ENCODE measurements at places on chromosomes 4 and X. TPM values are rescaled to one million over a fixed set of nuclear protein-coding genes. Genes with fewer than 3 reads are reported as not detected.
A peak's percentile ranks its signal among the peaks of the same experiment; 100 is the strongest.

- H3K4me1 ChIP-seq = peaks cover 5% of the 10 kb centered on the region
- no peak overlapping the region for H3K4me3 ChIP-seq
- peak; percentile 75 for DNase-seq
- no peak overlapping the region for H3K27ac ChIP-seq
- no peaks in the 10 kb centered on the region for H3K27me3 ChIP-seq
- no peaks in the 10 kb centered on the region for H3K36me3 ChIP-seq
Observed at GRCh38 chrX:129478516-129478915, 44.8 kb downstream of the SMARCA1 start.

- H3K27ac ChIP-seq = no peak overlapping the region
- no peak overlapping the region for H3K4me3 ChIP-seq
- H3K36me3 ChIP-seq = no peaks in the 10 kb centered on the region
- peaks cover 13% of the 10 kb centered on the region for H3K4me1 ChIP-seq
- DNase-seq = peak; percentile 76
- no peaks in the 10 kb centered on the region for H3K27me3 ChIP-seq
Observed at GRCh38 chr4:71210823-71211222, 128.0 kb upstream of the SLC4A4 start.

DNA sequence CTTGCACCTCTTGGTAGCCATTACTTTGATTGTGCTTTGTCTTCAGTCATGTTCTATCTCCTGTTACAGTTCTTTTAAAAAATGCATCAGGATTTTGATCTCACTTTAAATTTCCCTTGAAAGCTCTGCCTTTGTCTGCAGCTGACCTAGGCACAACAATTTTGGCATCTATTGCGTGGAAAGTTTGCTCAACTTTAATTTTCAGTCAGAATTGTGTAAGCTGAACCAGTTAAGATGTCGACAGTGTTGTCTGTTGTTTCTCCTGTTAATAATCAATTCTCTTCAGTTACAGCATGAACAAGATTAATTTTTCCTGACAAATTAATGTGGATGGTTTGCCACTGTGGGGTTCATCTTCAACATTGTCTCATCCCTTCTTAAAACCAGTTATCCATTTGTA is 34.9 kb downstream of the TIGD2 start:
- DNase-seq = no peak
- H3K4me3 ChIP-seq = no peak overlapping the region
- no peaks in the 10 kb centered on the region for H3K36me3 ChIP-seq
- H3K4me1 ChIP-seq = no peaks in the 10 kb centered on the region
- no peaks in the 10 kb centered on the region for H3K27me3 ChIP-seq

DNA sequence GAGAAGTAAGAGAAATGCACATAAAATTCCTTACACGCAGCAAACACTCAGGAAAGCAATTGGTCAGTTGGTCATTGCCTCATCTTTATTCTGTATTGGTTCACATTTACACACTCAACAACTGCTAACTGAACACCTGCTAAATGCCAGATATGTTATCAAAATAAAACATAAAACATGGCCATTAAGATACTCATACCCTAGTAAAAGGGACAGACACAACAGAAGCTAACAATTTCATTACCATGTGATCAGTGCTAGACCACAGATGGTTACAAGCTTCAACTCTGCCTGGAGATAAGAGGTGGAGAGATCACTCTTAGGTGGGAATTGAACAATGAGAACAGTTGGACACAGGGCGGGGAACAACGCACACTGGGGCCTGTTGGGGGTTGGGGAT is 26.2 kb downstream of the TEC start:
- peaks cover 2% of the 10 kb centered on the region for H3K4me1 ChIP-seq
- H3K27ac ChIP-seq = no peak overlapping the region
- no peak overlapping the region for H3K4me3 ChIP-seq
- no peak for DNase-seq
- no peaks in the 10 kb centered on the region for H3K27me3 ChIP-seq

DNA sequence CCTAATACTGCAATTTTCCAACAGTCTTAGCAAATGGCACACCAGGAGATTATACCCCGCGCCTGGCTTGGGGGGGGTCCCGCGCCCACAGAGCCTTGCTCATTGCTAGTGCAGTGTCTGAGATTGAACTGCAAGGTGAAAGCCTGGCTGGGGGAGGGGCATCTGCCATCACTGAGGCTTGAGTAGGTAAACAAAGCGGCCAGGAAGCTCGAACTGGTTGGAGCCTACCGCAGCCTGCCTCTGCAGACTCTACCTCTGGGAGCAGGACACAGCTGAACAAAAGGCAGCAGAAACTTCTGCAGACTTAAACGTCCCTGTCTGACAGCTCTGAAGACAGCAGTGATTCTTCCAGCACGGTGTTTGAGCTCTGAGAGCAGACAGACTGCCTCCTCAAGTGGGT is 172.8 kb upstream of the NAP1L5 start:
- H3K27me3 ChIP-seq = no peaks in the 10 kb centered on the region
- no peaks in the 10 kb centered on the region for H3K36me3 ChIP-seq
- H3K27ac ChIP-seq = no peak overlapping the region
- H3K4me1 ChIP-seq = no peaks in the 10 kb centered on the region

- DNase-seq = no peak
- H3K4me1 ChIP-seq = peaks cover 11% of the 10 kb centered on the region
- no peaks in the 10 kb centered on the region for H3K27me3 ChIP-seq
- H3K27ac ChIP-seq = peak overlapping the region; percentile 95
Observed at GRCh38 chr4:26049447-26049846, 135.4 kb downstream of the SMIM20 start.

DNA sequence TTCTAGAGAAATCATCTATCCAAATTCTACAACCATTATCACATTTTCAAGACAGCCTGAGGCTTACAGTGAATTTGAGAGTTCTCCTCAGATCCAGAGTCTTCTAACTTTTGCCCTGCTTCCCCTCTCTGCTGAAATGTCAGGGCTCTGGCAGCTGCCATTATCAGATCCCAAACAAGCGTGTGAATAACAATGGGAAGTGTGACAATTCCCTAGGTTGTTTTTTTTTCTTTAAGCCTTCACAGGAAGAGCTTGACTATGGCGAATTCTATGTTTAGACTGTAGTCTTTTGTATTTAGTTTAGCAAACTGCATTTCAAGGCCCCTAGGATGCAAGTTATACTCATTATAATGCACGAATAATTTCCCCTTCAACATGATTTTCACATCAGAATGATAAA is 61.3 kb upstream of the KDR start:
- H3K4me1 ChIP-seq = peaks cover 13% of the 10 kb centered on the region
- H3K27ac ChIP-seq = no peak overlapping the region
- H3K36me3 ChIP-seq = no peaks in the 10 kb centered on the region
- no peak overlapping the region for H3K4me3 ChIP-seq
- no peaks in the 10 kb centered on the region for H3K27me3 ChIP-seq

DNA sequence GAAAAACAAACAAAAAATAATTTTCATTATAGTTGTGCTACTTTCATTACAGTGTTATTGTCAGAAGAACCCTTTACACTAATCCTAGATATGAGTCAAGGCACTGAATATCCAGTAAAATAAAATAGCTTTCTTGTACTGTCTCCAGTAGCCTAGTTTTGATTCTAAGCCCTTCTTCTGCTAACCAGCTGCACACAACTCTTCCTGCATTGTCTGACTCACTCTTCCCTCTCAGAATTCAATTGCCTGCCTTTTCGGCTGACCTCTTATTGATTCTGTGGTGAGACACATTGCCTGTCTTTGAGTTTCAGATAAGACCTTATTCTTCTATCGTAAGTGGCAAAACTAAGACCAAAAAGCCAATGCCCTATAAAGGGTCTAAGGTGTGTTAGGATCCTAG is 26.7 kb upstream of the PCDH18 start:
- DNase-seq = peak; percentile 56
- H3K4me1 ChIP-seq = no peaks in the 10 kb centered on the region
- no peak overlapping the region for H3K4me3 ChIP-seq
- H3K27ac ChIP-seq = no peak overlapping the region
- H3K27me3 ChIP-seq = no peaks in the 10 kb centered on the region

GRCh38 chr4:17561195-17561909 is 15.6 kb upstream of the LAP3 start:
- no peaks in the 10 kb centered on the region for H3K4me1 ChIP-seq
- no peaks in the 10 kb centered on the region for H3K27me3 ChIP-seq
- H3K36me3 ChIP-seq = no peaks in the 10 kb centered on the region
- no peak overlapping the region for H3K27ac ChIP-seq

GRCh38 chr4:98284640-98285046 is 23.5 kb downstream of the RAP1GDS1 start:
- H3K36me3 ChIP-seq = no peaks in the 10 kb centered on the region
- no peaks in the 10 kb centered on the region for H3K4me1 ChIP-seq
- no peak overlapping the region for H3K4me3 ChIP-seq
- H3K27ac ChIP-seq = no peak overlapping the region

DNA sequence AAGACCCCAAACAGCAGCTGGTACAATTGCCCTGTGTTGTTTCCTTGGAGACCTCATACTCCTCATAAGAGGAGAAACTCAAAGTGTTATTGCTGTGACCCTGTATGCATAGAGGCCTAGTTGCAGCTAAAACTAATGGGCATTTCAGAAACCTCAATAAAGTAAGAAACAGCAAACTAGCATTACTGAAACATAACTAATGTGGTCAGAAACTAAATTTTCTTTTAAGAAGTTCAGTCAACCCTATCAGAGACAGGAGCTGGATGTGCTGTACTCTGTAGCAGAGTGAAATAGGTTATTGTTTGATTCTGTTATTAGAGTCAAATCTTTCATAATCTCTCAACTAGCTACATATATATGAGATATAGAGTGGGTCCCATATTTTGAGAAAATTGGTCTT is 257.5 kb upstream of the IRS4 start:
- H3K4me3 ChIP-seq = no peak overlapping the region
- DNase-seq = no peak
- no peaks in the 10 kb centered on the region for H3K27me3 ChIP-seq
- no peak overlapping the region for H3K27ac ChIP-seq
- H3K4me1 ChIP-seq = no peaks in the 10 kb centered on the region

- H3K4me1 ChIP-seq = no peaks in the 10 kb centered on the region
- no peak overlapping the region for H3K4me3 ChIP-seq
- no peak for DNase-seq
- H3K36me3 ChIP-seq = no peaks in the 10 kb centered on the region
- H3K27ac ChIP-seq = no peak overlapping the region
- H3K27me3 ChIP-seq = no peaks in the 10 kb centered on the region
Observed at GRCh38 chrX:15939737-15940136, 85.1 kb upstream of the AP1S2 start.

- H3K27ac ChIP-seq = no peak overlapping the region
- H3K27me3 ChIP-seq = no peaks in the 10 kb centered on the region
- H3K4me1 ChIP-seq = no peaks in the 10 kb centered on the region
- H3K4me3 ChIP-seq = no peak overlapping the region
Observed at GRCh38 chr4:174369985-174370384, 86.3 kb downstream of the CEP44 start.

TRMT2B gene
- total RNA-seq = 10.3 TPM

LSM6 gene
- 32.6 TPM for total RNA-seq

TRIM60 gene
- total RNA-seq = not detected

MFAP3L gene
- 0.50 TPM for total RNA-seq
